ENCODE measurements at places on chromosomes 13 and 19.

- DNase-seq, result no peak
Observed at GRCh38 chr19:8132858-8133458, 16.4 kb downstream of the FBN3 start.

GRCh38 chr13:25945596-25945995 is 106.2 kb downstream of the SHISA2 start:
- DNase-seq, result no peak

- DNase-seq, result no peak
Observed at GRCh38 chr13:43100667-43101066, 77.3 kb downstream of the DNAJC15 start.

GRCh38 chr13:40800559-40800958 is 11.1 kb downstream of the SLC25A15 start:
- DNase-seq, result no peak

DNA sequence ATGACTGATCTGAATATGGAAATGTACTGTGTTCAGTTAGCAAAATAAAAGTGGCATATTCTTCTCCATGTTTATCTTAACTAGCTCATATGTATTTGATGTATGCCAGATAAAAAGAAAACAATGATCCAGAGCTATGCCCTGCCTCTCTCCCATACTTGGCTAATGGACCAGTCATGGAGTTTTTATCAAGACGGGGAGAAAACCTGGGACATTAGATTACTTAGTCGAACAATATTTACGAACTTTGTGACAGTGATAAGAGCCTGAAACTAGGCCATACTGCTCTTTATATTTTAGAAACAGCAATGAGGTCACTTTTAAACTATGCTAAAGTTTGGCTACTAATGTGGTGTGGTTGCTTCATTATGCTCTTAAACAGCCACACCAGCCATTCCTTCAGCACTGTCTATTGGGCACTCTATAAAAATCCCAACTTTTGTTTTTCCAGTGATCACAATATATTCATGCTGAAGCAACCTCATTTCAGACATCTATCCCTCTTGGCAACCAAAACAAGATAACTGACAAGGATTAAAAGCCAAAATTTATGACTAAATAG is 265.0 kb downstream of the FGF14 start:
- DNase-seq, result no peak

GRCh38 chr19:40625406-40626120 is 24.4 kb downstream of the LTBP4 start:
- DNase-seq, result no peak

- DNase-seq, result peak; percentile 74
Observed at GRCh38 chr19:40549007-40549708, 27.5 kb upstream of the SHKBP1 start.

DNA sequence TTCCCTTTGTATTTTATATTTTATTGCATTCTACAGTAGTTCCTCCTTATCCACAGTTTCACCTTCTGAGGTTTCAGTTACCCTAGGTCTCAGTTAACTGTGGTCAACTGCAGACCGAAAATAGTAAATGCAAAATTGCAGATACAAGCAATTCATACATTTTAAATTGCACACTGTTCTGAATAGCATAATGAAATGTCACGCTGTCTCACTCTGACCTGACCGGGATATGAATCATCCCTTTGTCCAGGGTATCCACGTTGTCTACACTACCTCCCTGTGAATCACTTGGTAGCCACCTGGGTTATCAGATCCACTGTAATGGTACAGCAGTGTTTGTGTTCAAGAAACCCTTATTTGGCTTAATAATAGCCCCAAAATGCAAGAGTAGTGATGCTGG is 325.0 kb downstream of the DNAJC15 start:
- no peak for DNase-seq

- DNase-seq, result no peak
Observed at GRCh38 chr13:90438576-90438975, 908.9 kb upstream of the MIR17HG start.

DNA sequence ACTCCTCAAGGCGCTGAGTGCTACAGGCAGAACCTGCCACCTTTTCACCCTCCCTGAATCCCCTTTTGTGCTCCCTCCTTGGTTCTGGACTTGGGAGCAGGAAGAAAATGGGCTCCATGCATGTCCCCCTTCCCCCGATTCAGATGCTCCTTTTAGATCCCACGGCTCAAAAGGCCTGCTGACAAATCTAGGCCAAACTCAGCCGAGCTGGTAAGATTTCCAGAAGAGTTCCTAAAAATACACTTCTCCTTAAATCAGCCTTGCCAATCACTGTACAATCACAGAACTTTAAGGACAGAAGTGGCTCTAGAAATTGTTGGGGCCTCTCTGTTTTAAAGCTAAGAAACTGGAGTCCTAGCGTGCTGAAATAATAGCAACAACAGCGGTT is 37.3 kb downstream of the MBNL2 start:
- no peak for DNase-seq

- DNase-seq, result no peak
Observed at GRCh38 chr13:113898391-113898790, 34.5 kb upstream of the GAS6 start.

GRCh38 chr13:107865318-107865575 is 350.1 kb downstream of the LIG4 start:
- no peak for DNase-seq
